Subcutaneous adipose tissue (tissue), 4 donors: ENCODE measurements at places on chromosomes 11 and 22. TPM values are rescaled to one million over a fixed set of nuclear protein-coding genes. Genes with fewer than 3 reads are reported as not detected.

THY1 gene
- 29.7 TPM for total RNA-seq

VPS11 gene
- 42.2 TPM for total RNA-seq

NCAM1 gene
- total RNA-seq, result 1.3 TPM

CCDC83 gene
- total RNA-seq, result not detected

PYGM gene
- total RNA-seq, result 63.7 TPM

SLC22A25 gene
- not detected for total RNA-seq

DNAJB7 gene
- total RNA-seq, result not detected

ADM2 gene
- total RNA-seq, result not detected

ADORA2A gene
- total RNA-seq, result 3.4 TPM

HEPHL1 gene
- not detected for total RNA-seq

PHLDA2 gene
- total RNA-seq, result 1.8 TPM

LYVE1 gene
- 284 TPM for total RNA-seq

IPO7 gene
- total RNA-seq, result 114 TPM

CHRM1 gene
- not detected for total RNA-seq

APOBEC3G gene
- total RNA-seq, result 9.5 TPM

FIBIN gene
- total RNA-seq, result 101 TPM

MAPK11 gene
- total RNA-seq, result 8.7 TPM

LRRC32 gene
- 93.6 TPM for total RNA-seq

SYCE3 gene
- not detected for total RNA-seq

MAPK8IP2 gene
- total RNA-seq, result 0.51 TPM

OR8G5 gene
- total RNA-seq, result not detected

TRIM6 gene
- 9.2 TPM for total RNA-seq

TEX12 gene
- total RNA-seq, result 1.1 TPM

TMEM258 gene
- 73.4 TPM for total RNA-seq

UPK3A gene
- not detected for total RNA-seq

EXT2 gene
- 48.6 TPM for total RNA-seq

MISFA gene
- 5.3 TPM for total RNA-seq

KCNK7 gene
- not detected for total RNA-seq

OR6T1 gene
- total RNA-seq, result not detected

MFRP gene
- total RNA-seq, result not detected

MMP13 gene
- total RNA-seq, result 0.38 TPM

EEF1G gene
- 1,275 TPM for total RNA-seq

APOBEC3B gene
- total RNA-seq, result not detected

API5 gene
- total RNA-seq, result 59.0 TPM
